Activated CD4-positive, alpha-beta T cell treated with anti-CD3 and anti-CD28 coated beads, Interleukin-2, Interleukin-4, amounts not matched to agents 100 ng/mL and 50 ng/mL, durations not matched to agents 16 hours and 8 hours (primary cell): ENCODE measurements at places on chromosomes 16 and 17.

- DNase-seq, result no peak
These were observed 12.3 kb upstream of the MEIOB start for GRCh38 chr16:1884155-1884760.

DNA sequence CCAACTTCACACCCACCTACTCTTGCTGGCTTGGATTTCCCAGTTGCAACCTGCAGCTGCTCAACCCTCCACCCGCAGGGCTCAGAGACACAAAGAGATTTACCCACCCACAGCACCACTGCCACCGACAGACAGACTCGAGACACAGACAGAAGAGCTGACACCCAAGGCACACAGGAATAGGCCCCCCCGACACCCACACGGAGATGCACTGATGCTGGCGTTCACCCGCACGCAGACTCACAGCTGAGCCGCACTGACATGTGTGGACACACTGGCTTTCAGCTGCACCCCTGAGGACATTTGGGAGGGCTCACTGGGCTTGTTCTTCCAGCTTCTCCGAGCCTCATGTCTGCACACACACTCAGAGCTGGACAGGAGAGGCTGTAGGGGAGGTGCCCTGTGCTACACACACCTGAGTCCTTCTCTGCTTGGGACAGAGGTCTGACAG lies 8.2 kb downstream of the STX1B start:
- DNase-seq, result no peak

DNA sequence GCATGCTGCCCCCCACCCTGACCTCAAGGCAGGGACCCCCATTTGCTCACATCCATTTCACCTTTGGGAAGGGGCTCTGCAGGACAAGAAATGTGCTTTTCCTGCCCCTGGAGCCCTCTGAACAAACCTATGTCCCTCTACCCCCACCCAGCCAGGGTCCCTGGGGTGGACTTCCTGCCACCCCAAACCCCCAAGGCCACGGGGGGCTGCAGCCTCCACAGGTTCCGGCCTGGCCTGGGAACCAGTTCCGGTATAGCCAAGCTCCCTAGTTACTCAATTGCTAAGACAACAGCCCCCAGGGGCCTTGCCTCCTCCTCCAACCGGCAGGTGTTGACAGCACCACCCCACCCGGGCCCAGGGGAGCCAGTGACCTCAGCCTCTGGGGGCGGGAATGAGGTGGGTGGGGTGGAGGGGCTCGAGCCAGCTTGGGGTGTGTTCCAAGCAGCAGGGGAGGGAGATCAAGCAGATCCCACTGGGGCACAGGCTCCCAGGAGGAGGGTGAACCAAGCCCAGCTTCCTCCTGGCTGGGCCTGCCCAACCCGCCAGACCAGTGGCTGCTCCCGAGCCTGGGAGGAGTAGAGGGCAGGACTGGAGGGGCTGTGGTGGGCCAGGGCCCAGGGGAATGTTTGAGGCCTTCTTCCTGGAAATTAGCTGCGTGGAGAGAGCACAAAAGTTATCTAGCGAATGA lies 6.6 kb downstream of the PNMT start:
- no peak for DNase-seq

DNA sequence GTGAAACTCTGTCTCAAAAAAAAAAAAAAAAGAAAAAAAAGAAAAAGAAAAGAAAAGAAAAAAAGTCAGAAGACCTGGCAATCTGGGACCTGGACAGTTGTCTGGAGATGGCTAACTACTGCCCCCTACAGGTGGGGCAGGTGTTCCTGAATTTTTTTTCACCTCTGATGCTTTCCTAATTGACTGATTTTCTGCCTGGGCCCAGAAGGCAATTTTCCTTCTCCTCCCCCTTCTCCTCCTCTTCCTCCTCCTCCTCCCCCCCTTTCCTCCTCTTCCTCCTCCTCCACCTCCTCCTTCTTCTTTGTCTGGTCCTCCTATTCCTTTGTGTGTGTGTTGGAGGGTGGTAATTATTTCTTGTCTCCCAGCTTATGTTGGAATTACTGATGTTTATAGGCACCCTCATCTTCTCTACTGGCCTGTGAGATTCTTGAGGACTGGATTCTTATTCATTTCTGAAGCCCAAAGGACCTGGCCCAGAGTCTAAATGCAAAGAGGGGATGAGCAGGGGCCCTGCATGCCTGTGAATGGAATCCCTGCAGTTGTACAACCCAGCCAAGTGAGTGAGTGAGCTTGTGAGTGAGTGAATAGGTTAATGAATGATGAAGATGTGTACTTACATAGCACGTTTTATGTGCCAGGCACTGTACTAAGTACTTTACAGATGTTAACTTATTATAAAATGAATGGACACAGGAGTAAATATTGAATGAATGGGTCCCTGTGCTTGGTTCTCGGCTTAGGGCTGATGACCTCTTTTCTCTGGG lies 26.9 kb downstream of the IRX5 start:
- DNase-seq, result peak; percentile 49

DNA sequence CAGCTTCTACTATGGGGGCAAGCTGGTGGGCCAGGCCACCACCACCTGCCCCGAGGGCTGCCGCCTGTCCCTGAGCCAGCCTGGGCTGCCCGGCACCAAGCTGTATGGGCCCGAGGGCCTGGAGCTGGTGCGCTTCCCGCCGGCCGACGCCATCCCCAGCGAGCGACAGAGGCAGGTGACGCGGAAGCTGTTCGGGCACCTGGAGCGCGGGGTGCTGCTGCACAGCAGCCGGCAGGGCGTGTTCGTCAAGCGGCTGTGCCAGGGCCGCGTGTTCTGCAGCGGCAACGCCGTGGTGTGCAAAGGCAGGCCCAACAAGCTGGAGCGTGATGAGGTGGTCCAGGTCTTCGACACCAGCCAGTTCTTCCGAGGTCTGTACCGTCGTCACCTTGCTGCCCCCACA lies 19.5 kb downstream of the IRF8 start:
- no peak for DNase-seq

DNA sequence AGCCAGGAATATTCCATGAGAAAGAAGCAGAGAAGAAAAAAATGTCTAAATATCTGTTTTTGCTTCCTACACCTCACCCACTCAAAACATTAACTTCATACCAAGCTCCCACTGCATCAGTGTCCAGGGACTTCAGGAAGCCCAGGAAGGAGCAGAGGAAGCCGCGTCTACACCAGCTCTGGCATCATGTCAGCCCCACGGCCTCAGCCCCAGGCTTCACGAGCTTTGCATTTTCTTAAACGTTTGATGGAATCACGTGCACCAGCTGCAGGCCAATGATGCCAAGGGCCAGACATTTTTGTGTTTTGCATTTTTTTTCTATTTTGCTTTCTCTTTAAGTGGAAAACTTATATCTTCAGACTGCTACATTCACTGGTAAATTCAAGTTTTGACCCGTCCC lies 48.6 kb downstream of the CDRT4 start:
- DNase-seq, result no peak

DNA sequence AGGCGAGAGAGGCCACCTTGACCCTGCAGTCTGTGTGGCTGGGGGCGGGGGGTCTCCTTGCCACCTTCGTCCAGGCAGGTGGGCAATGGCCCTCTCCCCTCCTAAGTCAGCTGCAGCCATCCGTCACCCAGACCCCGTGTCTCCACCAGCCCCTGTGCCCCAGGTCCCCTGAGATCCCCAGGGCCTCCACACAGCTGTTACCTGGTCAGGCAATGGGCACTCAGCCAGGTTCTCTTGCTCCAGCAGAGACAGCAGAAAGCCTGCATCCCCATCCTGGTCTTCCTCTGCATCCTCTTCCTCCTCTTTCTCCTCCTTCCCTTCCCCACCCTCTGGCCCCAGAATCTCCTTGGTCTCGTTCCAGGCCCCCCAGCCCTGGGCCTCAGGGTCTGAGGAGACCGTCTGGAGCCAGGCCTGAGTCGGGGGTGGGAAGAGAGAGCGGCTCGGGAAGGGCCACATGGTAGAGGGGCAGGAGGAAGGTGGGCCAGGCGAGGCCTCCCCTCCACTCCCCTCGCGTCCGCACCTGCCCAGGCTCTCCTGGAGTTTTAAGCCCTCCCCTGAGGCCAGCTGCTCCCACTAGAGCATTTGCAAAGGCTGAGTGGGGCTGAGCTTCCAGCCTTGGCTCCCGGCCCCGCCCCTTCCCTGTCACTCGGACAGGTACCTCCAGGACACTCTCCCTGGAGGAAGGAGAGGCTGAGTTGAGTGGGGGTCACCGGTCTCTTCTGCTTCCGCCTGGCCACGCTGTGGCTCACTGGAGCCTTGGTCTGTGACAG lies at the start of gene PABPN1L:
Gene PABPN1L (minus strand): TSS at position 510 of the 770 bp plus-strand sequence. CDS start 54 bp downstream, at position 456.
- no peak for DNase-seq
